ENCODE measurements at places on chromosomes 12 and 14.

DNA sequence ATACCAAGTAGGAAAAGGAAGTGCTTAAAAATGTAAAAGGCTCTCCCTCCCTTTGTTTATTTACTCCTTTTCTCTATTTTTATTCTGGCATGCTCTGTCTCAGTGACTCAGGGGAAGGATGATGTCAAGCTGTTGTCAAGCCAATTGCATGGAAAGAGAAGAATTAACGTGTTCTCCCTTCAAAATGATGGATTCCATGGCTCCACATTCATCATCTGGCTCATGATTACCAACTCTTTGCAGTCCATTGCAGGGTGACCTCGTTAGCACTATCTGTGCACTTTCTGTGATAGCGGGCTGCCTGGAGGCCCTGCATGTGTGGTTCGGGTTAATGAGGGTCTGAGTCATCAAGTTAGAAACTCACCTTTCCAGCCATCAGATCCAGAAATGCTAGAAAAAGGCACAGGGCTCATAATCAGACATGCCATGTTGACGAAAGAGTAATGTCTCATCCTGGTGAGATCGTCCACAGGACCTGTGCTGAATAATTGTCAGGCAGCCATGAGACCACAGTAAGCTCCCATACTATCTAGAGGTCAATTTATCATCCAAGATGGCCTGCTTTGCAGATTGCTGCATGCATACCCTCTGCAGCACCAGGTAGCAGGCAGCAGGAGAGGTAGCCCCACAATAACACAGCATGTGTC, 79.2 kb upstream of the BTG1 start:
- DNase-seq, result no peak

- DNase-seq, result no peak
Observed at GRCh38 chr12:25254271-25254880, 3.6 kb upstream of the KRAS start.

- no peak for DNase-seq
Observed at GRCh38 chr12:42180990-42181596, 36.4 kb upstream of the GXYLT1 start.

- DNase-seq, result no peak
Observed at GRCh38 chr14:97306133-97306759, 509.1 kb downstream of the VRK1 start.

DNA sequence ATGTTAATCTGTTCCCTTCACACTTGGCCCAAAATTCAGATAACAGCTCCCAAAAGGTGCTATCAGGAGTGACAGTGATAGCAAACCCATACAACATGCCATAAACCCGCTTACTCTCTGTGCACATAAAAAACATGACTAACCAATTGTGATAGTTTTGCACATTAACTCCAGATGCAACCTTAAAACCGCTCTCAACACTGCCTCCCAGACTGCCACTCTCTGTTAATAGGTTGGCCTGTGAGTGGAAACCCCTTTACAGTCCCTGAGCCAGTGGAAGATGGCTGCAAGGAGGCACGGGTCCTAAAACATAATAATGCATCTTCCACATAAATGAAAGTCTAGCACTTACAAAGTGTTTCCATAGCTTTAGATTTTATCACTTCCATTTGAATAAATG, 12.0 kb upstream of the TMTC1 start:
- DNase-seq, result no peak

GRCh38 chr12:94071258-94071657, 77.1 kb upstream of the PLXNC1 start:
- DNase-seq, result no peak

Measured in AG09319 (cell line).